Stimulated activated CD4-positive, alpha-beta T cell treated with anti-CD3 and anti-CD28 coated beads, Interleukin-4, amount 100 ng/mL, for 4 hours (primary cell): ENCODE measurements at places on chromosomes 12 and 14.

DNA sequence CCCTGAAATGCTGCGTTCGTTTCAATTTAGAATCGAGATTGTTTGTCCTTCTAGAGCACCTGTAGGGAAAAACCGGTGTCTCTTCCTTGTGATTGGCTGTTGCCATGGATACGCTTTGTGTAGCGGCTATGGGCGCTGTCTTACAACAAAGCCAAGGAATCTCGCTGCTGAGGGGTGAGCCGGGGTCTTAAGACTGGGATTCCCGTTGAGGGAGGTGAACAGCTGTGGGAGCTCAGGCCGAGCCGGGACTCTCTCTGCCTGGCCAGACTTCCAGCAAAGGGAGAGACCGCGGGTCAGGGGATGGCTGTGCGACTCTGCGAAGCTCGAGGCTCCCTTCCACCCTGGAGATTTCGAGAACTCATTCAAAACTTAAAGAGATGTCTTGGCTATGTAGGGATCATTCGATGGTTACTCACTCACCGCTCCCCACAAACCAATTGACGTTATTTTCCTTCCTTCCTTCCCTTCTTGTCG lies at the start of the genes LRRIQ1 and TSPAN19:
LRRIQ1 (plus strand) TSS at position 118 of the 474 bp plus-strand sequence. CDS start 1,826 bp downstream, outside the sequence.
TSPAN19 (minus strand) TSS at position 44 of the 474 bp plus-strand sequence. CDS start 6,331 bp downstream, outside the sequence.
- no peak for DNase-seq

DNA sequence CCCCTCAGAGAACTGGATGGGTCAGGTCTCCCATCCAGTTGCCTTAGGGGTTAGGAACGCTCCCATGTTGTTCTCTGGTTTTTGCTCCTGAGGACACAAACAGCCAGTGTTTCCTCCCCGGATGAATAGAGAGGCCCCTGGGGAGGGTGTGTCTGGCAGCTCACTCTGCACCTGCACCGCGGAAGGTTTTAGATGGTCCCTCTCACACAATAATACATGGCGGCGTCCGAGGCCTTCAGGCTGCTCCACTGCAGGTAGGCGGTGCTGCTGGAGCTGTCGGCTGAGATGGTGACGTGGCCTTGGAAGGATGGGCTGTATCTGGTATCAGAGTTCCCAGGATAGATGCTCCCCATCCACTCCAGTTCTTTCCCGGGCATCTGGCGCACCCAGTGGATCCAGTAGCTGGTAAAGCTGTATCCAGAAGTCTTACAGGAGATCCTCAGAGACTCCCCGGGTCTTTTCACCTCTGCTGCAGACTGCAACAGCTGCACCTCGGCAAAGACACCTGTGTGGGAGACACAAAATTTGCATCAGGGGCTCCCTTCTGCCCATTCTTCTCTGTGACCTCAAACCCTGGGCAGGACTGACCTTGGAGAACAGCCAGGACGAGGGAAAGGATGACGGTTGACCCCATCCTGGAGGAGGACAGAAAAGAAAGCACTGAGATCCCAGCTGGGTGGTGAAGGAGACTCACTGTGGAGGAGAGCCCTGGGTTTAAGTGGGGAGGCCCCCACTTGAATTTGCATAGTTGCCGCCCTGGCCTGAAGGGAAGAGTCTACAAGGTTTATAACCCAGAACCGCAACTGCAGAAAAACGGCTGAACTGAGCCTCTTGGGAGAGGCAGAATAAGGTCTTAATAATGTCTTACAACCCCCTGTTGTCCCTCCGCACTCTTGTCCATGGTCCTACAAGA lies 1324.8 kb downstream of the TMEM121 start:
- DNase-seq, result no peak

GRCh38 chr12:91355150-91356006 lies 172.8 kb upstream of the DCN start:
- peak; percentile 22 for DNase-seq

DNA sequence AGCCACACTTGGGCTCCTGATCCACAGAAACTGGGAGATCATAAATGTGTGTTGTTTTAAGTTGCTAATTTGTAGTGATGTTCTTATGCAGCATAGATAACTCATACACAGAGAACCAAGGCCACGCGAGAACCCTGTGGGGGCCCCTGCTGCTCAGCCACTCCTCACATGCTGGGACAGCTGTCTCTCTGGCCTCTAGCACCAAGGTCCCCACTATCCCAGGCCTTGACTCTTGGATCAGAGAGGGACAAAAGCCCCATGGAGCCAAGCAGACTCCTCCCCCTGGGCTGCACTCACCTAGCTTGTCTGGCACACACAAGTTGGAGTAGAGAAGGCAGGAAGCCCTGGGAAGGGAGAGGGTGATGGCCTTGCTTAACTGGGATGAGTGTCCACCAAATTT lies 11.3 kb downstream of the PLD4 start:
- DNase-seq, result no peak

- no peak for DNase-seq
These were observed 7.1 kb downstream of the RACGAP1 start for GRCh38 chr12:50018154-50018553.

- DNase-seq, result no peak
These were observed 330.9 kb downstream of the TMEM121 start for GRCh38 chr14:105857220-105857825.

DNA sequence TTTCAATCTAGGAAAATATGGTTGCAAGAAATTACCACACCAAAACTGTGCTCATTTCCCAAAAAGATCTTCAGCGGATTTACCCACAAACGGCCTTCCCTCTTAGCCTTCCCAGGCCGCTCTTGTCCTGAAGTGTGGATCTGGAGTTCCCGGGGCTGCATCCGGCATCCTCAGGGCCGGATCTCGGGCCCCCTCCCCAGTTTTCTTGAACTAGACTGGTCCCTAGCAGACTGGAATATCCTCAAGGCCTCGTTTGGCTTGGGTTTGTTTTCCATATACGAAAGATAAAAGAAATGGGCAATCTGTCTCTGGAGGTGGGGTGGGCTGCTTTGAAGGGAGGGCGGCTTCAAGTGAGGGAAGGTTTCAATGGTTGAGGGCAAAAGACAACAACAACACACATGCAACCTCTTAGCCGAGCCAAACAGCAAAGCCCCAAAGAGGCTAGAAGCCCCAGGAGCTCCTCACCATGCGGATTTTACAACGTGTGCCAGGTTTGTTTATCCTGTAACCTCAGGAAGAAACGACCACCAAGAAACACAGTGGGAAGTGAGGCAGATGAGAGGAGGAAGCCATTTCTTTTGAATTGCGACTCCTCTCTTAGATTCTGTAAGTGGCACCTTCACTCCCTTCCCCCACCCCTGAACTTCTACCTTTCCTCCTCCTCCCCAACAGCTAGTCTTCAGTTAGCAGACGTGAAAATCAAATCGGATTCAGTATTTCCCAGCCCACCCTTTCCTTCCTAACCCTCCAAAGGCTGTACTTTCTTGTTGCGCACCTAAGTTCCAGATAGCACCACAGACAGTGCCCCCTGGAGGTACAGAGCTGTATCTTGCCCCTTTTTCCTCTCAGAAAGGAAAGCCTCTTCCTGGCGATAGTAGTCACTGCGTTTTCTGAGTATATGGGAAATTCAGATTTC lies 2.6 kb downstream of the MYF6 start:
- DNase-seq, result no peak

GRCh38 chr14:94025720-94026119 lies 420 bp upstream of the OTUB2 start:
- no peak for DNase-seq

DNA sequence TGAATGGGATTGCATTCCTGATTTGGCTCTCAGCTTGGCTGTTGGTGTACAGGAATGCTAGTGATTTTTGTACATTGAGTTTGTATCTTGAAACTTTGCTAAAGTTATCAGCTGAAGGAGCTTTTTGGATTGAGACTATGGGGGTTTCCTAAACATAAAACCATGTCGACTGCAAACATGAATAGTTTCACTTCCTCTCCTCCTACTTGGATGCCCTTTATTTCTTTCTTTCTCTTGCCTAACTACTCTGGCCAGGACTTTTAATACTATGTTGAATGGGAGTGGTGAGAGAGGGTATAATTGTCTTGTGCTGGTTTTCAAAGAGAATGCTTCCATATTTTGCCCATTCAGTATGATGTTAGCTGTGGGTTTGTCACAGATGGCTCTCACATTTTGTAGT lies 141.5 kb downstream of the CEP83 start:
- no peak for DNase-seq

- DNase-seq, result no peak
These were observed 32.0 kb downstream of the DAO start for GRCh38 chr12:108911915-108912314.

DNA sequence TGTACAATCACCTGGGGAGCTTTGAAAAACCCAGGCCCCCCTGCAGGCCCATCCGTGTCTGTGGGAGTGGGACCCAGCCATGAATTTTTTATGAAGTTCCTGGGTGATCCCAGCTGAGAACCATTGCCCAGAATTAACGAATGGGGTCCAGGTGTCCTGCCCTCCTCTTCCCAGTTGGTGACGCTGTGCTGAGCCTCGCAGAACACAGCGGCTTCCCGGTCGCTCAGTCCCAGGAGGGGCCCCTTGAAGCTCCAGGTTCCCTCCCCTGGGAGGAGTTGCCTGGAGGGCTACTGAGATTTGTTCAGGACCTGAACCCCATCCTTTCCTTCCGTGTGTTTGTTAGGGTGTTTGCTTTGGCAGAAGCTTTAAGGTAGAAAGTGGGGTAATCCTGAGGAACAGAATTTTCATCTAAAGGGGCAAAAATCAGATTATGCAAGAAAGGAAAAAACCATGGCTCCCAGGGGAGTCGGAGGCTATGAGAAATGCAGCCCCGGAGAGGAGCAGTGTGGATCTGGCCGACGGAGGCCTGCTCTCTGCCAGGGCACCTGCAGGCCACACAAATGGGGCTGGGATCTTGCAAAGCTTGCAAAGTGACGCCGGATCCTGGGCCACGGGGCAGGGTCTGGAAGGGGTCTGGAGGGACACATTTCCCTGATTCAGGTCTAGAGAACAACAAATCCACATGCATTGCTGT lies 164.7 kb upstream of the PRMT8 start:
- no peak for DNase-seq

- DNase-seq, result no peak
These were observed 7.4 kb upstream of the KRT77 start for GRCh38 chr12:52710730-52711129.

GRCh38 chr12:85157035-85157603 lies 121.0 kb downstream of the LRRIQ1 start:
- DNase-seq, result no peak

GRCh38 chr14:23723911-23724310 lies 87.7 kb downstream of the DHRS2 start:
- no peak for DNase-seq

DNA sequence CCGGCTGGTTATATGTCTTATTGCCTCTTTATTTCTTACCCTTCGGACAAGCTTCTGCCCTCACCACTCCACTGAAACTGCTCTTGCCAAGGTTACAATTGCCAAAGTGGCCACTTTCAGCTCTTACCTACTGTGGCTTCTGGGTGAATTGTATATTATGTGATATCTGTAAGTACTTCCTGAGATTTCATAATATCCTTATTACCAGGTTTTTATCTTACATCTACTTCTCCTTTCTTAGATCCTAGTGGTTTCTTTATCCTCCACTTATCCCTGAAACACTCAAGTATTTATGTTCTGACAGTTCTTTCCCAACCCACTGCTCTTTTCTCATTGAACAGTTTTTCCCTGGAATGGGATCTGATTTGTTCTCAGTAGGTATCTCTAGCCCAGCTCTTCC lies 10.5 kb downstream of the CELA1 start:
- no peak for DNase-seq

GRCh38 chr12:54009171-54010052 lies 627 bp downstream of the HOXC8 start:
- peak; percentile 46 for DNase-seq

- no peak for DNase-seq
These were observed 127.3 kb upstream of the SLC38A2 start for GRCh38 chr12:46499901-46500300.

DNA sequence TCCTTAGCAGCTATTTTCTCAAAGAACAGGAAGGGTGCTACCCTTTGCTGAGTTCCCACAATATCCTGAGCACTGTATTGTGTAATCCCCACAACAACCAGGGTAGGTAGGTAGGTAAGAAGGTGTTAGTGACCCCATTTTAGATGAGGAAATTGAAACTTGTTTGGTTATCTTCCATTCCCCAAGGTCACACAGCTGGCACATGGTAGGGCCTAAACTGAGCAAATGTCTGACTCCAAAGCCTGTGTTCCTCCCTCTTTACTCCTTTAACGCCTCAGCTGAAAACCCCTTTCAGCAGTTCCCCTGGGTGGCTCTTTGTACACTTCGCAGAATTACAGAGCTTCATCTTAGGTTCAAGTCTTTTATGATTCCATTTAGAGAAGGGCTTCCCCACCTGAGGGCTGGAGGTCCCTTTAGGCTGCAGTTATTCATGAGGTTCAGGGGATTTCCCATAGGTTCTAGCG lies 26.5 kb upstream of the RIC8B start:
- DNase-seq, result peak; percentile 25

GRCh38 chr12:77891518-77892147 lies 60.9 kb downstream of the NAV3 start:
- no peak for DNase-seq

- DNase-seq, result no peak
These were observed 7.7 kb upstream of the TCTN1 start for GRCh38 chr12:110606253-110606611.

- DNase-seq, result no peak
These were observed 40.6 kb upstream of the VSX2 start for GRCh38 chr14:74198441-74199234.

- no peak for DNase-seq
These were observed 158.9 kb upstream of the PLEKHA5 start for GRCh38 chr12:18970603-18971002.

DNA sequence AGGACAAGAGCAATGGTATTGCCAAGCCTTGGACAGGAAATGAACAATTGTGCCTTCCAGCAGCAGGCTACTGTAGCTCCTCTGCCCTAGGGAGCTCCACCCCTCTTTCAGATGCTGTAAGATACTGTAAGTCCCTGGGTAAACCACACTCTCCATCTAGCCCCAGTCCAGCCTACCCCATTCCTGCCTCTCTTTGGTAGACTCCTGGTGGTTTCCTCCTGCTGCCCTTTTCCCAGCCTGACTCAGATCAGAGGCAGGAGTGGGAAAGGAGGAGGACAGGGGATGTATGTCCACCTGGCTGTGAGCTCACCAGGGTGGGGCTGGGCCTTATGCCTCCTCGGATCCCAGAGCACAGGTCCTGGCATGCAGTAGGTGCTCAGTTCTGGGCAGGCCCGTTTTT lies 174.6 kb downstream of the ESRRB start:
- DNase-seq, result no peak

DNA sequence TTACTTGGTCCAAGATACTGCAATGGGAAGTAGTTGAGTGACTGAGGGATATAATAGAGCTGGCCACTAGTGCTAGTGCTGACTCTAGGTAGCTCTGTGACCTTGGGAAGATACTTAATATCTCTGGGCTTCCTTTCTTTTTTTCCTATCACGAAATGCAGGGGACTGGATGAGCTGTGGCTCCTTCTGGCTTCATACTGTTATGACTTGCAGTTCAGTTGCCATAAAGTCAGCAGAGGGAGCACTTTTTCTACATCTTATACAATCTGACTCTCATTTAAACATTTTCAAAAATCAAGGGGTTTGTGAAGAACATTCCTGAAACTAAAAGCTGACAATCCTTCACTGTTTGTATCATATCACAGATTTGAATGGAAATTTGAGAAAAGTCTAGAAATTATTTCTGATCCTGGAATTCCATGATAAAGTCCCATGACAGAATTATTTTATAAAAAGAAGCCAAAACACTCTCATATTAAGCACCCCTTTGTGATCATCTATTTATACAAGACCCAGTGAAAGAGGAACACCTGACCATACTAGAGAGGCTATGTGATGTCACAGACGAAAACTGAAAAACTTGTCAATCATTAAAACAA lies 5.3 kb downstream of the BHLHE41 start:
- DNase-seq, result no peak

- no peak for DNase-seq
These were observed 46.2 kb downstream of the AACS start for GRCh38 chr12:125111403-125111802.

GRCh38 chr14:74649673-74650072 lies 37.6 kb upstream of the LTBP2 start:
- DNase-seq, result no peak

- DNase-seq, result no peak
These were observed 65.2 kb upstream of the PDZRN4 start for GRCh38 chr12:41122894-41123293.
